Activated T-cell treated with anti-CD3 and anti-CD28 coated beads for 1 hour (primary cell): ENCODE measurements at places on chromosomes 6 and 20.

DNA sequence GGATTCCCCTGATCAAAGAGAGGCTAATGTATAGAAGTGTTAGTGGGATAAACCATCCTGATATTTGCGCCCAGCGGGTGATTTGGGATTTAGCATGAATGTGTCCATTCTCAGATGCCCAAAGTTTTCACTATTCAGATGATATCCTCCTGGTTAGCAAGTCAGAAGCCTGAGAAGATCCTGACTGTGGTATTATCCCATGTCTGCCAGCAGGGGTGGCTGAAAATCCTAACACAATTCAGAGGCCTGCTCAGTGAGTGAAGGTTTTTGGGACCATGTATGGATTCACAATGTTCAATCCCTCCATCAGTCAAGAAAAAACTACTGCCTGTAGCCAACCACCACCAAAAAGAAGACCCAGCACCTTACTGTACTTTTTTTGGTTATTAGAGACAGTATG is 34.1 kb upstream of the SPACA1 start:
- DNase-seq = no peak

DNA sequence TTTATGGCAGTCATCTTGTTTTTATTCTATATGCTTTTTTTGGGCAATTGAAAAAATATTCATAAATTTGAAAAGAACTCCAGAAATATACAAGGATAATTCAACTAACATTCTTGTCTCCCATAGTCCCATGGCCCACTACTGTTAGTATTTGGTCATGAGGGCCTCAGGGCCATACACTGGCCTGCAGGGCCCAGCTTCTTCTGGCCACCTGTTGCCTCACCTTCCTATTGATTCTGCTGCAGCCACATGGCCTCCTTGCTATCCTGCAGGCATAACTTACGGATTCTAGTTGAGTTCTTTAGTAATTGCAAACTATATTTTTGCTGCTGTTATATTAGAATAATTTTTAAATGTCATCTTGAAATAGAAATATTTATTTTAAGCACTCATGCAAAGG is 72.6 kb downstream of the SCAND1 start:
- DNase-seq = no peak

GRCh38 chr20:9139106-9139833 is 70.4 kb downstream of the PLCB4 start:
- no peak for DNase-seq

DNA sequence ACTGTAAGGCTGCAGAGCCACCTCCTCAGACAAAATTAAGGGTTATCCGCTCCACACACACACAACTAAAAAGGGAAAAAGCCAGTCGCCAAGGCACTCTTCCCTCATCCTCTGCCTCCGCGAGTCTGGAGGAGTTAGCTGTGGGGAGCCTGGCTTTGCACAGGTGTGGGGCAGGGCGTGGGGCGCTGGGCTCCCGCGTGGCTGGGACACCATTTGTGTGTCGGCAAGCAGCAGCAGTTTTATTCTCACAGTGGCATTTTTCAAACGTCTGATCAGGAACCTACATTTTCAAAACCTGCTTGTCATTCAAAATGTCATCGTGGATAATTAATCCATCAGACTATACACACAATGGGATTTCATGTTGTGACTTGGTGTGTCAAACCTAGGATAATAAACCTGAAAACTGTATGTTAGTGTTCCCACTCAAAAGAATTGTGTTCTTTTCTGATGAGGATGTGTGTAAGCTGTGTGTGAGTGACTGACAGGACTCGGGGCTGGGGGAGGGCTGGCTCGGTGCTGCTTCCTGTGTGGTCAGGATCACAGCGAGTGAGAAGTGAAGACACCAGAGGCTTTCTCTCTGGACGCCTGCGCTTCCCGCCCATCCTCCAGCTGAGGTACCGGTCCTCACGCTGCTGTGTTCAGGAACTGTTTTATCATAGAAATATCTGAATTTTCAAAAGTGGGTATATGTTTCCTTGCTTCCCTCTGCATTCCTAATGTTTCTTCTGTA is 83.1 kb downstream of the IRF4 start:
- peak; percentile 60 for DNase-seq

- peak; percentile 10 for DNase-seq
These were observed 61.7 kb upstream of the EMILIN3 start for GRCh38 chr20:41428285-41428684.

DNA sequence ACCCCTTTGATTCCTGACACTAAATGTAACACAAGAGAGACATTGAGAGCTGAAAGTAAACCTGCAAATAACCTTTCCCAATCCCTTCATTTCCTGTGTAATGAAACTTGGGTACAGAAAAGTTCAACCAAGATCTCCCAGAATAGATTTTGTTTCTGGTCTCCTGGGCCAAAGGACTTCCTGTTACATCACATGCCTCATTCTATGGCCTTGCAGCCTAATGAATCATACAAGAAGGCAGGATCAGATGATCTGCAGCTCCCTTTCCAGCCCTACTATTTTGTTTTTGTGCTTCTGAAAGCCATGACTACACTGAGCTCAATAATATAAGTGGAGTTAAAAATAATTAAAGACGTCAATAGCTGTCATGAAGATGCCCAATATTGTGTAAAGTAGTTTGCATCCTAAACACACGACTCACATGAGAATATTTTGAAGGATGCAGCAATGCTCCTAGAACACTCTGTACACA is 73.4 kb upstream of the NOX3 start:
- no peak for DNase-seq

DNA sequence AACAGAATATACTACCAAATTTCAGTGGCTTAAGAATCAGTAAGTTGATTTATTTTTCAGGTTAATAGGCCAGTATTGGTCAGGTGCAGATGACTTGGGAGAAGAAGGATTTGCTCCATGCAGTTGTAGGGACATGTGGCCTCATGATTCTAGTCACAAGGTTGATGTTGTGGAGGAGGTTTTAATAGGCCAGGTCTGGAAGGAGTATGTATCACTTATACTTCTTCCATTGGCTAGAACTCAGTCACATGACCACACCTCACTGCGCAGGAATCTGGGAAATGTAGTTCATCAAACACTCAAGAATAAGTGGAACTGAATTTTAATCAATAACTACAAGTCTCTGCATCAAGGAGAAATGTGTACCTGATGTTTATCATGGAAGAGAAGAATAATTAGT is 281.5 kb upstream of the QKI start:
- DNase-seq = no peak

DNA sequence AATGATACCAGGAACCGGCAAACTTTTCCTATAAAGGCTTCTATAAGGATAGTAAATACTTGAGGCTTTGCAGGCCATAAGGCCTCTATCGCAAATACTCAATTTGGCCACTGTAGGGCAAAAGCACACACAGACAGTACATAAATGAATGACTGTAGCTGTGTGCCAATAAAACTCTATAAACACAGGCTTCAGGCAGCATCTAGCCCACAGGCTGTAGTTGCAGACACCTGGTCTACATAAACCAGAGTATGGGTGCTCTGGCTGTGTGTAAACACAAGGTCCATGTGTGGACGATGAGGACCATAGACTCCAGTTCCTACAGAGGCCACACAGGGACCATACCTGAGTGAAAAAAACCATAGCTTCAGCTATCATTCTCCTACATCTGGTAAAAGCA is 52.2 kb downstream of the ZMYND8 start:
- DNase-seq = no peak

GRCh38 chr20:53344891-53345290 is 248.7 kb downstream of the ZNF217 start:
- DNase-seq = no peak

DNA sequence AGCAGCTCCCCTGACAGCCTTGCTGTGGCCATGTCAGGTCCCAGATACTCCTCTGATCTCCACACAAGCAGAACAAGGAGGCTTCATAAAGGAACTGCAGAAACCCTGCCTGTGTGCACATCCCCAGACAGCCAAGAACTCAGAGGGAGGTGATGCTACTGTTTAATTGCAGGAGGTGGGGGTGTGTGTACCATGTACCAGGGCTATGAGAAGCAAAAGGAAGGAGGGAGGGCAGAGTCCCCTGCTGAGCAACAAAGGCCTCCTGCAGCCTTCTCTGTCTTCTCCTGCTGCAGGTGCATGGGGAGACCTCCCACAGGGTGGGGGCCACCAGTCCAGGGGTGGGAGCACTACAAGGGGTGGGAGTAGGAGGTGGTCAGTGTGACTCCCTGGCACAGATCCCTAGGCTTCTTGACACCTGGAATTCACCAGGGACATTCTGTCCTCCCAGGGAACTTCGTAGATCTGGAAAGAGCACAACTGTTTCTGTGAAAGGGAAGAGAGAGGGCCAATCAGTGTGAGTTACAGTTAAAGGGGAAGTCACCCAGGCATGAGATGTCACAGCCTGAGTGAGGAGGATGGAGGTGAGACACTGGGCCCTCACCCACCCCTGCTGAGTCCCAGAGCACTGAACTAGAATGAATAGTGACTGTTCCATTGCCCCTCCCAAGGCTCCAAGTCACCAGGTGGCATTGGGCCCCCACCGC is 2.8 kb downstream of the CST2 start:
- no peak for DNase-seq

DNA sequence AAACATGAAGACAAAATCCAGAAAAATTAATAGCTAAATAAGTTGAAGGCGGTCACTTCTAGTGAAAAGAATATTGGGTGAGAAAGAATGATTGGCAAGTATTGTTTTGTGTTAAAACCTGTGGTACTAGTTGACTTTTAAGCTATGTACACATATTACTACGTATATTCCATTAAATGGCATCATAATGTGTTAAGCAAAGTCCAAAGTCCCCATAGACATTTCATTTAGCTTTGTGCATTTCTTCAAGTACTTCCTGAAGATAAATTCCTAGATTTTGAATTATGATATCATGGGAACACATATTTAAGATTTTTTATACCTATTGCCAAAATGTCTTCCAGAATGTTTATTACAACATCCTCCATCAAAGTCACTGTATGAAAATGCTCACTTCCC is 272.7 kb upstream of the IRAK1BP1 start:
- DNase-seq = no peak

GRCh38 chr6:31901953-31902643 is at the start of gene ZBTB12:
ZBTB12 (minus strand) TSS chr6:31902086; CDS start chr6:31901305, 781 bp downstream.
- peak; percentile 73 for DNase-seq

GRCh38 chr6:84847390-84848160 is 83.2 kb upstream of the TBX18 start:
- no peak for DNase-seq

DNA sequence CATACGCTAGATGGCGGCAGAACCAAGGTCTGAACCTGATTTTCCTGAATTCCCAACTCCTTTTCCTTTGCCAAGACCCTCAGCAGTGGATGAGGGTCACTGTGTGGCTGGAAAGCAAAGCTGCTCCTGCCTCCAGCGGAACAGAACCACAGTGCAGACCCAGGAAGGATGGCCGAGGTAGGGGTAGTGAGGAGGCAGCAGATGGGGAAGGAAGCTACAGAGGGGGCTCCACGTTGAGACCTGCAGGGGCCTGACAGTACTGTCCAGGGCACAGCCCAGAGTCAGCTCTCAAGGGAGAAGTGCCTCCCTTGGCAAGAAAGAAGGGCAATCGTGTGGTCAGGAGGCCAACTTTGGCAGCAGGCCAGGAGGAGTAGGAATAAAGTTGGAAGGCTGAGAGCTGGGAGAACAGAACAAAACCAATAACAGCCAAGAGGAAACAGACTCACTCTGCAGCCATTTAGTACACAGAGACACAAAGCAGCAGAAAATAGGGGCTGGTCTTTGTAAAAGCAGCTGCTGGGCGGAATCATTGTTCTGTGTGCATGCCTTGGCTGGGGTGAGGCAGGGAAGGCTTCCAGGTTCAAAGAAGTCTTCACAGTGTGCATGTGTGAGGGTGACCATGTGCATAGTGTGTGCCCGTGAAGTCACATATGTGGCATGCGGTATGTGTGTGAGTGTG is 3.1 kb downstream of the GABRR2 start:
- DNase-seq = no peak

DNA sequence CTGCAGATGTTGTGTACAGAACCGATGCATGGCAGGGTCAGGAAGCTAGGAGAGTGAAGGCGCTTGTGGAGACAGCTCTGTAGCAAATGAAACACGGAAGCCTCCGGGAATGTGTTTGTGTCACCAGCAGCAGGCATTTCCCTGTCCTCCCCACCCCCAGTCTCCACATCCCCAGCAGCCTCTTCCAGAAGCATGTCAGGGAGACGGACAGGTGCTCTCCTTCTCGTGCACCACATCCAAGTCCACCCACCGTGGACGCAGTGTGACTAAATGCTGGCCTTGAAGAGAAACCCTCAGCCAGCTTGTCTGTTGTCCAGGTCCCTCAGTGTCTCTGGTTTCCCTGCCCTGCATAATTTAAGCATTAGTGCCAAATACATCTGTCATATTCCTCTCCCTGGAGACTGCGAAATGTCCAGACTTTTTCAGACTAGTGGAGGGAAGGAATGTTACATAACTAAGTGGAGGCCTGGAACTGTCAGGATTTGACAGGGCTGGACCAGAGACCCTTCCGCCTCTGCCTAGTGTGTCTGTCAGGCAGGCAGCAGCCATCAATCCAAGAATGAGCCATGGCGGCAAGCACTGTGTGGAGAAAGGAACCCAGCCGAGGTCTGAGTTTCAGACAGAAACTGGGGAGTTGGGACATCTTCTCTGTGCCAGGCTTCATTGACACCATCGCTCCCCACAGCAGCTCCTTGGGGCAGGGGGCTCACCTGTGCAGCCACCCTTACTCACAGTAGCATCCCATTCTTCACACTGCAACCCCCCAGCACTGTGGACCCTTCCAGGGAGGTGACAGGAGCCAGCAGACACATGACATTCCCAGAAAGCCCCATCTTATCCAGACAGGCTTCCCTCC is 26.6 kb upstream of the PI16 start:
- no peak for DNase-seq

DNA sequence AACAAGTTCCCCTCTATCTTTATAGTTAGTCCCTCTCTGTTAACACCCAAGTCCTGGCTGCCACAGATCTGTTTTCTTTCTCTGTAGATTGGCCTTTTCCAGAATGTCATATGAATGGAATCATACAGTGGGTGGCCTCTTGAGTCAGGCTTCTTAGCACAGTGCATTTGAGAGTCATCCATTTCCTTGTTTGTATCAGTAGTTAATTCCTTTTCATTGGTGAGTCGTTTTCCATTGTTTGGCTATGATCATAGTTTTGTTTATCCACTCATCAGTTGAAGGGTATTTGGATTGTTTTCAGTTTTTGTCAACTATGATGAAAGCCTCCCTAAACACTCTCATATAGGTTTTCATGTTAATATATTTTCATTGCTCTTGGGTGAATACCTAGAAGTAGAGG is 248.3 kb downstream of the ARID1B start:
- DNase-seq = no peak

DNA sequence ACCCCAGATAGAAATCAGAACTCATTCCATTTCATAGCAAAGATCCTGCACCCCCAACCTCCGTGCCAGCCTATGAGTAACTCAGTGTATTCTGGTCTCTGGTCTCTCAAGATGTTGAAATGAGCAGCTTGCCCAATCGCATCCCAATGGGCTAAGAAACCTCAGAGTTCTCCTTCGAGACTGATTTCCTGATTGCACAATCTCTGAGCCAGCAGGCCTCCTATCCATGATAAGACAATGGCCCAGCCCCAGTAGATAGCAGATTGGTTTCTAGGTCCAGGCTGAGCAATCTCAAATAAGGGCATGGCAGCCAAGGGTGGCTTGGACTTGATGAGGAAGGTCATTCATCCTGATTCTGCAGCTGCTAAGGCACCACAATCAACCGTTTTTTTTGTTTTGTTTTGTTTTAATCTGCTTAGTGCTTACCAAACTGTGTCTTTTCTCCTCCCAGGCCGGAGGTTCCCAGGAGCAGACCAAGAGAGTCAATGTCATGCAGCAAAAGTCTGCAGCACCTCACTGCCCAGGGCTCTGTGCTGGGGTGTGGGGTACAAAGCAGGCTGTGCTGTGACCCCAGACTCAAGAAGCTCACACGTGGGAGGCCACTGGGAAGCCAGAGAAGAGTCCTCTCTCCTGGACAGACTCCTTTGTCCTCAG is 125.1 kb upstream of the NXT1 start:
- DNase-seq = no peak
